ENCODE measurements at places on chromosomes 7 and 10. TPM values are rescaled to one million over a fixed set of nuclear protein-coding genes. Genes with fewer than 3 reads are reported as not detected.

DNA sequence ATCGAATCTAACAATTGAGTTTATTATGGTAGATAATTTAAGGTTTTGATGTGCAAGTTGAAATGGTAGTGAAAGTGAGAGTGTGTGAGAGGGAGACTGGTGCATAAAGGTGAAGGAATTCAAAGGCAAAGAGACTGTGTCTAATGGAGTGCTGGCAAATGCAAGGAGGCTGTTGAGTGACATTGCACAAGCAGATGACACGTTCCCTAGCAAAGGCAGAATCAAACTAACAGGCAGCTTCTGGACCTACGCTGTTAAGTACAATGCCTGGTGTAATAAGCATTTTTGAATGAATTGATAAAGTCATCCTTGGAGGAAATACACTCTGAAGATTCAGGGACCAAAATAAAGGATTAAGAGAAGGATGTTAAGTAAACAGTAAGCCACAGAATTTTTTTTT, 11.7 kb upstream of the GPR141 start:
- no peak for DNase-seq

The PILRA gene
- 4.2 TPM for polyA plus RNA-seq

The ZP3 gene
- 0.77 TPM for polyA plus RNA-seq

DNA sequence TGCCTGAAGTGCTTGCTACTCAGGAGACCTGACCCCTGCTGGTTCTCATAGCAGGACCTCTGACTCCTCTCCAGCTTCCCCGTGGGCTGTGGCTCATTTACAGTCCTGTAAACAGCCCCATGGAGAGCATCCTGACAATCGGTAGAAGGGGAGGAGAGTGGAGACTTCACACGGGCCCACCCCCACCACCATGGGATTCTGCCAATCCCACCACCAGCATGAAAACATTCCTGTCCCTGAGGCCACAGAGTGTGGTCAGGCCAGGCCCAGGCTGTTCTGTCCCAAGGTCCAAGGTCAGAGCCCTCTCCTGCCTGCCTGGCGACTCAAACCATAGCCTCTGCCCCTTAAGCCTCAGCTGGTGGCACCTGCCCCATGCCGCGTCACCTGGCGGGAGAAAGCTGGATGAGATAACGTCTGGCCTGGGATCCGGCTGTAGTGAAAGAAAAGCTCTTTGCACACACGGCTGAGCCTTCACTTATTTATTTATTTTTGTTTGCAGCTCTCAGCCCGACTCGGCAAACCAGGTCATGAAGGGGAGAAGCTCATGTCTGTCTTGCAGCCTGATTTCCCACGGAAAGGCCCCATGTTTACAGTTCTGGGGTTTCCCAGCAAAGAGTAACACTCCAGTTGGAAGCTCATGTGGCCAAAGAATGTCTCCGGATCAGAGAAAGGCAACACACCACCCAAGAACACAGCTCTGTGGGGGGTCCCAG, 293.6 kb upstream of the ZMIZ1 start:
- DNase-seq, result no peak

The ZNF503 gene
- 5.6 TPM for polyA plus RNA-seq

- DNase-seq, result no peak
These were observed 201.5 kb upstream of the GNAI1 start for GRCh38 chr7:79933144-79933543.

GRCh38 chr7:116511552-116512519, 12.3 kb downstream of the CAV2 start:
- DNase-seq, result peak; percentile 58

- no peak for DNase-seq
These were observed 102.0 kb upstream of the MBL2 start for GRCh38 chr10:52874581-52874980.

DNA sequence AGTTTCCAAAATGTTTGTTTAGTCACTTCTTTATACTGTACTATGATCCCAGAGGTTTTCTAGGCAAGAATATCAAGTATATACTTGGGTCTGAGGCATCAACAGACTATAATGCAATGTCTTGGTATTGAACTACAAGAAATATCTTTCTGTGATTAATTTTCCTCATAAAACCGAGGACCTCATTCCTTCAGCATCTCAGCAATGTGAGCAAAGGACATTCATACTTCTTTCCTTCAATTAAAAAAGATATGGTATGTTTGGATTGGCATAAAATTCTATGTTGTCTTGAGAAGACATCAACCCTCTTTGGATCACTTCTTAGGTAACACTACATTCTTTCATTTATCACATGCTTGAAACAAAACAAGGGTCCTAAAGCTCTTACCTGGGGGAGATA, 524.5 kb downstream of the PHTF2 start:
- DNase-seq, result no peak

The SFRP4 gene
- 0.20 TPM for polyA plus RNA-seq
